ENCODE measurements at places on chromosomes 12 and 14.

DNA sequence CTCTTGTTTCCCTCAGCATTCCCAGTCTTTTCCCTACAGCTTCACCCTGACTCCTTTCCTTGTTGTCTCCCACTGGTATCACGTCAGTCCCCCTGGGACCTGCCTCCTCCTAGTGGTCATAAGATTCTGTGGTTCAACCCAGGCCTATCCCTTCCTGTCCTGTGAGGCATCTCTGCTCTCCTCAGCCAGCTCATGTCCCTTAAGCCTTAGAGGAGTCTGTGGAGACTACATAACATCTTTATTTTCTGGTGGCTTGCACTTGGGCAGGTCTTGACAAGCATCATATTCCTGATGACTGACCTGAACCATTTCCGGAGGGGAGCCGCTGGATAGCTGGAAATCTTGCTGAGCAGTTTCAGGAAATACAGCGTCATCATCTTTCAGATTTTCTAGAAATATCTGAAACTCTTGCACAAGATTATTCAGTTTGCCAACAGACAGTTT is 688 bp downstream of the C12orf71 start:
- no peak for DNase-seq

DNA sequence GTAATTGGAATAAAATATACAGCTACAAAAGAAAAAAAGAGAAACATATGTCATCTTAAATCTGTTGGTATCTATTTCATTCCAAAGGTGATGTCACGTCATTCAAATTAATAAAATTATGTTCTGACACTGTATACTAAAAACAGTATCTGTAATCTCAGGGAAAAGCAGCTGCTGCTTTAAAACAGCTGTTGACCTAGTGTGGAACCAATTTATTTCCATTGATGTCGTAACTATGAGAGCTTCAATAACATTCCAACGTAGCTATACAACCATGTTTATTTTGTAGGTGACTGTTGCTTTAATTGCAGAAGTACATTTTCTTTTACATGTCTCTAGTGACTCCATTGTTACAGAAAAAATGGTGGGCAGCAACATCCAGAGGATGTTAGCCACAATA is 571.7 kb downstream of the RPS29 start:
- DNase-seq: no peak

- no peak for DNase-seq
These were observed 61.9 kb upstream of the BEGAIN start for GRCh38 chr14:100649173-100649519.

GRCh38 chr14:71588576-71589215 is 343.5 kb upstream of the RGS6 start:
- DNase-seq: no peak

DNA sequence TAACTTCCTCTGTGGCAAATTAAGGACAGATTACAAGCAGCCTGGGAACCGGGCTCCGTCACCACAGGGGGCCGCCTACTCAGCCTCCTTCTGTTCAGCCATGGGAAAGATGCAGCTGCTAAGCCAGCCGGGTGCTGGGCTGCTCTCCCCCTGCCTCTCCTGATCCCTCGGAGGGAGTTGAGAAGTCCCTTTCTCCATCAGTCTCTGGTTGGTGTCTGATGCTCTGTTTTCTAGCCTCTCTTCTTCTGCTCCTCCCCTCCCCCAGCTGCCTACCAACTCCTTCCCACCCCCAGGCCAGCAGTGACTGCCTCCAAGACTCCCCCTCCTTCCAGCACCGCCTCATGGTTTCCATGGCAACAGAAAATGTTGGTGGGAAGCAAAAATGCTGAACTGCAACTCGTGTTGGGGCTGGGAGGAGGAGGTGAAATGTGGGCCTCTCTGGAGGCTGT is 486.7 kb downstream of the APAF1 start:
- DNase-seq: no peak

DNA sequence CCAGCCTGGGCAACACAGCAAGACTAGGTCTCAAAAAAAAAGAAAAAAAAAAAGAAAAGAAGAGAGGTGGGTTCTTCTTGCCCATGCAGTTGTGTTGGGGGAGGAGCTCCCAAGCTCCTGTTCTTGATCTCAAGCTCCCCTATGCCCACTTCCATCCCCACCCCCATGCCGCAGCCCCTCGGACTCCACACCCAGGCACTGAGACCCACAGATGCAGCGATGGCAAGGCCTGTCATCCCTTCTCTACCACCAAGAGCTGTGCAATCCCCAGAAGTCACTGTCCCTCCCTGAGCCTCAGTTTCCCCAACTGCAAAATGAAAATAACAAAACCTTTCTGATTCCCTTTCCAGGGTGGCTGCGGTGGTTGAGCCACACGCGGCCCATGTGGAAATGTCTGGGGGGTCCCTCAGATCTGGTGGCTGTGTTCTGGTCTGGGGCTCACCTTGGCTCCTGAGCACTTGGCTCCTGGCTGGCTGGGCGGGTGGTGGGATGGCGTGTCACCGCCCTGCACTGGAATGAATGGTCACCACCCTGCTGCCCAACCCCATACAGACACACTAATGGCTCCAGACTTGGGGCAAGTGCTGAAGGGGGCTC is 22.6 kb upstream of the KIF26A start:
- DNase-seq: no peak

DNA sequence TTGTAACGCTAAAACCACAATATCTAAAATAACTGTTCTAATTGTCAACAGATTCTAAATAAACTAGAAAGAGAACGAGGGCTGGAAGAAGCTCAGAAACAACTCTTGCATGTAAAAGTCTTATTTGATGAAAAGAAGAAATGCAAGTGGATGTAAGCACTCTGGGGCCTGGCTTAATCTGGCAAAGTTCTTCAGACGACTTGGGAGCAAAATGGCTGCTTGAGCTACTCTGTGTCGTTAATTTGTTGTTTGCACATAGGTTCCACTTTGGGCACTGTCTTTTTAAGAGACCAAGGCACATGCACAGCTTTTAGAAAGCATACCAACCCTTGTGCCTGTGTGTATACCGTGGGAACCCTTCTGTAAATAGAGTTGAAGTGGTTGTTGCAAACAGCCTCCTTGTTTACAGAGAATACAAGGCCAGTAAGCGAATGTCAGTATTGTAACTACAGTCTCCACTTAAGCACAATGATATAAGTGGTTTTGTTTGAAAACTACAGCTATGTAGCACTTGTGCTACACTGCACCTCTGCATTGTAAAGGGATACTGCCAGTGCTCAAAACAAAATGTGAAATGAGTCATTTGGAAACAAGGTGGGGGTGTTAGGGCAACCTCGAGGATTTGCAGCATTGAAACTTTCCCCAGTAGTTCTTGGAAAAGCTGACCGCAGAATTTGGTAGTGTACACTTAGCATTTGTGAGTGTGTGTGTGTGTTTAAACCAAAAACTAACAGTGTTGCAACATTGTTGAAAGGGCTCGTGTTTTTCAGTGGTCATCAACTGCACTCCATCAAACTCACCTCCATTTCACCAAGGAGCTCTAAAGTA is 154.3 kb downstream of the CEP83 start:
- peak; percentile 96 for DNase-seq

- DNase-seq: no peak
These were observed 45.3 kb downstream of the SPRING1 start for GRCh38 chr12:116692605-116693004.

GRCh38 chr14:62674563-62675237 is 370.6 kb downstream of the KCNH5 start:
- DNase-seq: no peak

DNA sequence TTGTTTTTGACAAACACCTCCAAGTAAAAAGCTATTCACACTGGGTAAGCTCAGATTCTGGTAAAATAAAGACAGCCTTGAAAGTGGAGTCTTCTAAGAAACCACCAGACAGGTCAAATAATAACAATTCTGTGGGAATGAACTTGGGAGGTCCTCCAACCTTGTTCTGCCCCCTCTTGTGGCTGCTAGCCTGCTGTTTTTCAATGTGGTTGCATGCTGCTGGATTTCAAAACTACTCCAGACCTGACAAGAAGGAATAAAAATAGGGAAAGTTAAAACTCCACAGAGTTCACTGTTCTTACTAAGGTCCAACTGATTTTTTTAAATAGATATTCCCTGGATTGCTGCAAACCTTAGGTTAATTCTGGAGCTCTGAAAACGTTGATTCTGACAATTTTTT is 32.2 kb upstream of the RIN3 start:
- no peak for DNase-seq

- no peak for DNase-seq
These were observed 127.5 kb downstream of the SMOC1 start for GRCh38 chr14:70006699-70007098.

GRCh38 chr12:3607039-3607720 is 116.2 kb downstream of the PRMT8 start:
- DNase-seq: no peak

- DNase-seq: no peak
These were observed 53.5 kb downstream of the ADGRD1 start for GRCh38 chr12:131007031-131007739.

DNA sequence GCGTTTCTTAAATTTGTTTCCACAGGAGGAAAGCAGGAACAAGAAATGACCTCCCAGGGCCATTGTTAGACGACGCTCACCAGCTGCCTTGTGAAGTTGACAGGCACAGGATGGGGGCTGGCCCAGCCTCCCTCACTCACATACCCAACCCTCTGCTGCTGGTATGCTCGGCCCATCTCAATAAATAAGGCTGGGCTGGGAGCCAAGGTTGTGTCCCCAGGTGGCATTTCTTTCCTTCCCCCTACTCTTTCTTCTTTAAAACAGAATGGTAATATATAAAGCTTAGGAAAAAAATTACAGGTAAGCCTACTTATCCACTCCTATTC is 93.0 kb downstream of the ACTN1 start:
- no peak for DNase-seq

- no peak for DNase-seq
These were observed 169.2 kb downstream of the PAWR start for GRCh38 chr12:79521576-79521975.

- DNase-seq: no peak
These were observed 2.2 kb downstream of the CRADD start for GRCh38 chr12:93679308-93679925.

GRCh38 chr12:101330631-101331030 is 50.7 kb downstream of the UTP20 start:
- no peak for DNase-seq

DNA sequence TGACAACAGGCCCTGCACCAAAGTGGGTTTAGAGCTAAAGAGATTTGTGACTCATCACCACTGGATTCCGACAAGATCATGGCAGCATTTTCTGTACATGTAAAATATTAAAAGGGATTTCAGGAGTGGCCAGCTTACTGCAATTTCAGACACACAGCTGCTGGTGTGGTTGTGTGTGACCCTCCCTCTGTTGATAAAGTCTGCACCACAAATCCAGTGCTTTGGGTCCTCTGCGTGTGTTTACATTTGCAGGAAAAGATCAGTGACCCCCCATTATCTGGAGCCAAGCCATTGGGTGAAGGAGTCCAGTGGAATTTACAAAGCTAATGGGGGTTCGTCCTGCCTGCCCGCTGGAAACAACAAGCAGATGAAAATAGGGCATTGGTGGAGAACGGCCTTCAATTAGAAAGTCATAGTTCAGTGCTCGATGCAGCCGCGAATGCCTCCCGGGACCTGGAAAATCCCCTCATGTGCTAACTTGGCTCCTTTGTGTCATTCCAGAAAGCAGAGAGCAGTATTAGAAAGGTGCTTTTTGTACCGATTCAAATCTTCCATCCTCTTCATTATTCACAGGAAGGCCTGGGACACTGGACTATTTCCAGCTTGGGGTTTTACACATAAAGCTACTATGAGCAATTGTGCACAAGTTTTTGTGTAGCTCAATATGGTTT is 188.5 kb upstream of the TMEM132C start:
- no peak for DNase-seq

GRCh38 chr12:95790033-95790916 is at the start of gene NTN4:
TSS of gene NTN4 (minus strand) at chr12:95790764. CDS start at chr12:95790309, 455 bp downstream.
- peak; percentile 33 for DNase-seq

DNA sequence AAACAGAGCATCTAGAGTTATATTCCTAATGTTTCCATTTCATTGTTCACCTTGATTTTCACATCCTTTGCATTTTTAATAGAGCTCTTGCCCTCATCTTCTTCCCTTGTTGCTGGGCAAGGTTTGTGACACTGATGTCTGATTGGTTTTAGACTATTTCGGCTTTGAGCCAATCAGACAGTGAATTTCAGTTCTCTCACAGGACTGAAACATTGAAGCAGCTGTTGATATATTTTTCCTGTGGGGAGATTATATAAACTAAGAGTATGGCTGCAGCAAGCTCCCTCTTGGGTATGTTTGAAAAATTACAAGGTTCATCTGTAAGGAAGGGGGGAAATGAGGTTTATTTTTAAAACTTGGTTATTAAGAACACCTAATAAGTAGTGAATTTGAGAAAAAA is 51.2 kb downstream of the ATF7IP start:
- DNase-seq: peak; percentile 41

DNA sequence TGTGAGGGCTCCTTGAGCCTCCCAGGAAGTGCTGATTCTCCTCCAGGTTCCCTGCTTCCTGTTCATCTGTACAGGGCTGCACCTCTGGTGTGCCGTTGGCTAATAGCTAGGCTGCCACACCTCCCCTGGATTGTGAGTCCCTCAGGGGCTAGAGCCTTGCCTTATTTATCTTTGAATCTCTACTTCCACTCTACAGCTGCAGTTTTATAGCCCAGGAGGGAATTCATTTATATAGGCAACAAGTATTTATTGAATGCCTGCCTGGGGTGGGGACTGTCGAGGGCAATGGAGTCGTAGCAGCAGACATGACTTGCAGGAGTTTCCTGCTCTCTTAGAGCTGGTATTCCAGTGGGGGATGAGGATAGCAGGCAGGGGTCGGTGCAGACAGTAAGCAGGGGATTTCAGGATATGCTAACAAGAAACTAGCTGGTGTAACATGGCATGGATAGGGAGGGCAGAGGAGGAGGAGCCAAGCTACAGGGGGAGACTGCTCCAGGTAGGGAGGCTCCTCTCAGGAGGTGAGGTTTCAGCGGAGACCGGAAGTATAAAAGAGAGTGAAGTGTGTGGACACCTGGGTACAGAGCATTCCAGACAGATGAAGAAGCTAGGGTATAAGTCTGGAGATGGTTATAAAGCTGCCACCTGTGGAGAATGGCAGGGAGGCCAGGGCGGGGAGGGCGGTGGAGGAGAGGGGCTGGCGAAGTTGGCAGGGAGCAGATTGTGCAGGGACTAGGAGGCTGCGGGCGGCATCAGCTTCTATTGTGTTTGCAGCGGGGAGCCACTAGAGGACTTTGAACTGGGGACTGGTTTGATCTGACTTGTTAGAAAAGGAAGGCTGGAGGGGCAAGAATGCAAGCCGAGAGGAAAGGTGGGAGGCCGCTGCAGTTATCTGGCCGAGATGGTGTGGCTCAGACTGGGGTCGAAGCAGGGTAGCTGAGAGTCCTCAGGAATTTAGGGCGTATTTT is 17.2 kb downstream of the USP30 start:
- no peak for DNase-seq
